Fibroblast of the aortic adventitia (primary cell): ENCODE measurements at places on chromosomes 1 and 21. TPM values are rescaled to one million over a fixed set of nuclear protein-coding genes. Genes with fewer than 3 reads are reported as not detected.

DNA sequence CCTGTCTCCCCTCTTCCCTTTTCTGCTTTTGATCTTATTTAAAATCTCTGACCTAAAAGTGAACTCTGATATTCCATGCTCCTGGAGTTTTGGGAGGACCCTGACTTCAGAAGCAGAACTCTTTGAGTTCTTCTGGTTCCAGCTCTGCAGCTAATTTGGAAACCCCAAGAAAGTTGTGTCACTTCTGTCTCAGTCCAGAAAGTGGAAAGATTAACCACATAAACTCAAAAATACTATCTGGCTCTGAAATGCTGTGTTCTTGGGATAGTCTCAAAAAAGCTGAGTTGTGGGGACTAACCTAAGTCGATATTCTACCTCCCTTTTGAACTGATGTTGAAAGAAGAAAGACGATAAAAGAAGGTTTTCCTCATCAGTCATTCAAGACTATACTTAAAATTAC, 59.8 kb downstream of the ITPKB start:
- no peak for DNase-seq

DNA sequence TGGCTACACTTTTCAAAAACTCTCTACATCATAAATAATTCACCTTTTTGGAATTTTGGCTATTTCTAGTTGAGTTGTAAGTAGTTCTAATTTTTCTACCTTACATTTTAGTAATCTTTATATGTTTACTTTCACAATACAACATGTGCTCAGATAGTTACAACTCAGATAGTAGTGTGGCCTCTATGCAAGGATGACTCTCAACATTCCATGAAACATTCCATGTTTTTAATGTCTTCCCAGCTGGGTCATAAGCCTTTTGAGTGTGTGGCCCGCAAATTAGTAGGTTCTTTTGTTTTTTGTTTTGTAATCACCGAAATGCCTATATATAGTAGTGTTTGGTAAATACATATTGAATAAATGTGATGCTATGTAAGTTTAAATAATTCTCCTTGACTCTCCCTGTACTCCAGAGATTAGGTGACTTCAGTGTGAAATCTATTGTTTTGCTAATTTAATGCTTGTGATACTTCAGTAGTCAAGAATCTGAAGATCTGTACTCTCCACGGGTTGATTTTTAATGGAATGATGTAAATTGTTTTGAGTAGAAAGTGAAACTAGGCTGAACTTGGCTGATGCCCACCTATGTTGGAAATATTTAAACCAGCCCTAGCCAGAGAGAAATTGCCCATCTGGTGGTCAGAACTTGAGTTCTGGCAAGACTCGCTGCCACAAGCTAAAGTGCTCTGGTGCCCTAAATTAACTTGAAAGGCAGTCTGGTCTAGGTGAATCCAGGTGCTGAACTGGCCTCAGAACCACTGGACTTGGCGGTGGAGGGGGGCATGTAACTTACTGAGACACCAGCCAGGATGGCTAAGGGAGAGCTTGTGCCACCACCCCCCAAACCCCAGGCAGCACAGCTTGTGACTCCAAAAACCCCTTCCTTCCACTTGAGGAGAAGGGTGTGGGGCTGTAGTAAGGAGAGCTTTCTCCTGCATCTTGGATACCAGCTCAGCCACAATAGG, 165.6 kb downstream of the USP25 start:
- DNase-seq, result peak; percentile 54

GRCh38 chr21:30408782-30409494, 13.1 kb downstream of the KRTAP13-1 start:
- DNase-seq, result peak; percentile 1

DNA sequence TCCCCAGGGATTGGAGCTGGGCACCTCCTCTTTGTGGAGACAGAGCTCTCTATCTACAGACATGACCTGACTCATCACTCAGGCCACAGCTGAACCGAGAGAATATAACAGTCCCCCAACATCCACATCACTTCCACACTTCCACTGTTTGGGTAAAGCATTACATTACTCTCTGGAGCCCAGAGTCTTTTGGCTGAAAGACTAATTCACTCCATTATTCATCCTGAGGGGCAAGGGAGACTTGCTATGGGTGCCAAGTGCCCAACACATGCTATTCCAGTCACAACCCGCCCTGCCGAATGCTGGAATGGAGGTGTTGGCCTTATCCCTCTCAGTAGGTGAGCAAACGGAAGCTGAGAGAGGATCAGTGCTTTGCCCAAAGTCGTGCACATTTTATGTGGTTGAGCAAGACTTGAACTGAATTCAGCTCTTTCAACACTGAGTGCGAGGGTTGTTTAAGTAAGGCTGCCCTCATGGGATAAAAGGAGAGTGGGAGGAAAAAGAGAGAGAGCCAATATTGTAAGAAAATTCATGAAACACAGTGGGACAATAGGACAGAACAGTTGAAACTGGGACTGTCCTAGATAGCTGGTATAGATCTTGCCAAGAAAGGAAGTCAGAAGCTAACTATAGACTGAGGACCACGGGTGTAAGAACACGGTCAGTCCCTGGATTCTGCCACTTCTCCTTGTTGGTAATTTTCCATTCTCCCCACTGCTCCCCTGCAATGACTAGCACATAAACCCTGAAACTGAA, 13.5 kb upstream of the CHI3L1 start:
- peak; percentile 97 for DNase-seq

DNA sequence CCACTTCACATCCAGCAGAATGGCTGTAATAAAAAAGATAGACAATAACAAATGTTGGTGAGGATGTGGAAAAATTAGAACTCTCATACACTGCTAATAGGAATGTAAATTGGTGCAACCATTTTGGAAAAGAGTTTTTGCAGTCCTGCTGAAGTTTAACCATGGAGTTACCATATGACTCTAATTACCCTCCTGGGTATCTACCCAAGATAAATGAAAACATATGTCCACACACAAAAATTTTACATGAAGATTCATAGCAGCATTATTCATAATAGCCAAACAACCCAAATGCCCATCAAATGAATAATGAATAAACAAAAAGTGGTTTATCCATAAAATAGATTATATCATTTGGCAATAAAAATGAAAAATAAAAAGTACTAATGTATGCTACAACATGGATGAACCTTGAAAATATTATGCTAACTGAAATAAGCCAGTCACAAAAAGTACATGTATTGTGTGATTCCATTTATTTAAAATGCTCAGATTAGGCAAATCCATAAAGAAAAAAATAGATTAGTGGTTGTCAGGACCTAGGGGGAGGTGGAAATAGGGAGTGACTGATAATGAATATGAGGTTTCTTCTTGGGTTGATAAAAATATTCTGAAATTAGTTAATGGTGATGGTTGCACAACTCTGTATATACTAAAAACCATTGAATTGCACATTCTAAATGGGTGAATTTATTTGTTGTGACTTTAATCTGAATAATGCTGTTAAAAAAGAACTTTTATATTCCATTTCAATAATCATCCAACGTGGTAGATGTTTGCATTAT, 26.4 kb downstream of the C4BPA start:
- DNase-seq, result no peak

DNA sequence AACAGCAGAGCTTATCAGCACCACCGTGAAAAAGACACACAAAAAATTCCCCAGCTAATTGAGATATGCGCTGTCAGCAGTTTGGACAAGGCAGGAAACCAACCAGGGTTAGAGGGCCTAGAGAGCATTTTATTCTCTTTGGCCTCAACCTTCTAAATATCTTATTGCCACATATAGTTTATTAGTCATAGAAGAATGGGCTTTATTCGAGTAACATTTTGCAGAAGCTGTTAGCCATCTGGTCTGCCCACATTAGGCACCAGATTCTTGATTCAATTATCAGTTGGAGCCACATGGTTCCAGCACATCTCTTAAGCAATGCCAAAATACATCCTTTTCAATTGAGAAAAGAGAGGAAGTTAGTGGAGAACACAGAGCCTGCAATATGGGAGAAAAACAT, 109.9 kb upstream of the CXADR start:
- peak; percentile 61 for DNase-seq

Gene AQP10
- not detected in 2 replicates for total RNA-seq

Gene AKNAD1
- 0.27 TPM in 1 of 2 replicates, not detected in the other for total RNA-seq

Gene ARHGAP29
- 32.5 and 77.2 TPM in 2 replicates for total RNA-seq
